ENCODE measurements at places on chromosomes 16 and 17.

DNA sequence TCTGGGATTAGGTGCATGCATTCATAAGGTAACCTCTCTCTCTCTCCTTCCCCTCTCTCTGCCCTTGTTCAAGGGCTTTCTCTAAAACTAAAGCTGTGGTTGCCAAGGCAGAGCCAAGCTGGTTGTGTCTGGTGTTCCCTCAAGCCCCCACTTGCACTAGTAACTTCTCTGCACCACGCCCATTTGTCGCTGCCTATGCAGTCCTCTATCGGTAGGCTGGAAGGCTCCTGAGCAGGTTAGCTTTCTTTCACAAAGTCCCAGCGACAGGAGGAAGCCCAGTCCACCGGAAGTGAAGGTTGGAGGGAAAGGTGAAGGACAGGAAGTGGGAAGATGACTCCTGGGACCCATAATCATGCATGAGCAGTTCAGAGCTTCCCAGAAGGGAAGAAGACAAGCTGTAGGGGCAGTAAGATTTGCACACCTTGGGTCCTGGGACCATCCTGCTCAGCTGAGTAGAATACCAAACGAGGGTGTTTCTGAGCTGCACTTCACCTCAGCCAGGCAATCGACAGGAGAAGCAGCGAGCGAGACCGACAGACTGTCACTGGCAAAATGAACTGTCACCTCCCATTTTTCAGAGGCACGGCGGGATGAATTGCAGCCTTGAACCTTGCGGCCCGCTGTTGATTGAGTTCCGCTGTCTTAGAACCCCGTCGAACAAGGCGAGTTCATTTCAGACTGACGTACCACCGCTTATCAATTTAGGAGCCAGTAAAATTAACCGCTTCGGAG is 14.7 kb upstream of the SKAP1 start:
- no peak for DNase-seq

DNA sequence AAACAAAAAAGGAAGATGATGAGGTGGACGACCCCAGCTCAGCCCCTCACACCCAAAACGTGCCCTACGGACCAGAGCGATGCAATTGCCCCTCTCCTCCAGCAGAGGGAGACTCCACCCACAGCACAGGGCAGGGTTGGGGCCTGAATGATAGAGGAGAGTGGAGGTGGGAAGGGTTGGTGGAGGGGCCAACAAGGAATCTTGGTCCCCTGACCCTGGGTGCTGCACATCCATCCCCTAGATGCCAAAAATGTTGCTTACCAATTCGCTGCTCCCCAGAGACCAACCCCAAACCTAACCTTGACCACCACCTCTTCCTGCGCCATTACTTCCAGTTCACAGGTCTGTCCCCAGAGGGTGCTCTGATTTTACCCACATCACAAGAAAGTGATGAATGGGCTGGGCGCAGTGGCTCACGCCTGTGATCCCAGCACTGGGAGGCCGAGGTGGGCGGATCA is 12.9 kb downstream of the P2RX5 start:
- peak; percentile 21 for DNase-seq

GRCh38 chr17:46121165-46121764 is 72.0 kb downstream of the KANSL1 start:
- no peak for DNase-seq

- DNase-seq = no peak
Observed at GRCh38 chr16:88888057-88888456, 21.6 kb upstream of the PABPN1L start.

DNA sequence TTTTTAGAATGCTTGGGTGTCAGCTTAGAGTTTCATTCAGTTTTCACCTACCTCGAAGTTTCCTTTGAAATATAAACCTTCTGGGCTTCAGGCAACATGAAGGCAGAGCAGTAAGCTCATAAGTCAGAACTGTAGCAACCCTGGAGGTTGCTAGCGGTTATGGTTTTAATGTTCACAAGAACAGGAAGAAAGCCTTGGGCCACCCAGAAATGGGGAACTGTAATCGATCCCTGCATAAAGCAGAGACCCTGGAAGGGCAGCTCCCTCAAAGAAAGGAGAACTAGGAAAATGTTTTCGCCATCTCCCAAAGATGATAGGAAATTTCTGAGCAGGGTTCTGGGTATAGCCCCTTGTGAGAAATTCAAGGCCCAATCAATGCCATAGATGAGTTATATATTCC is 47.8 kb upstream of the RASL10B start:
- no peak for DNase-seq

DNA sequence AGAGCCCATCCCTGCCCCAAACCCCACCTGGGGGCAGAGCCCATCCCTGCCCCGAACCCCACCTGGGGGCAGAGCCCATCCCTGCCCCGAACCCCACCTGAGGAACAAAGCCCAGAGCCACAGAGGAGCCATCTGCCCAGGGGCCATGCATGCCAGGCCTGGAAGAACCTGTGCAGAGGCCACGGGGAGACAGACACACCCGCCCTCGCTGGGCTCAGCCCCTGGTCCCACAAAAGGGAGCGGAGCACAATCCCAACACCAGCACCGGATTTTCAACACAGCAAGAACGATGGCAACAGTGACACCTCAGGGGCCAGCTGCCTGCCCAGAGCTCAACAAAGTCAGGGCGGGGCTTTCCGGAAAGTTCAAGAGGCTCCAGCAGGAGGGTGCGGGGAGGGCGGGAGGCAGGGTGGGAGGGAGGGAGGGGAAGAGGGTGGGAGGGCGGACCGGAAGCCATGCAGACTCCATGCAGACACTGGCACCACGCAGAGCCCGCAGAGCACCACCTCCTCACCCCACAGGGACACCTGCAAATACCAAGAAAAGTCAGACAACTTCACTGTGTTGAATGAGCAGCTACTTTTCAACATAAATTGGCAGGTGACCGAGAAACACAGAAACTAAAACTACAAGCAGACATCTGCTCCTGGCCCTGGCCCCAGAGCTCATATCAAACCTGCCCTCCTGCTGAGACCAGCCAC is 27.9 kb upstream of the C16orf95 start:
- DNase-seq = no peak

DNA sequence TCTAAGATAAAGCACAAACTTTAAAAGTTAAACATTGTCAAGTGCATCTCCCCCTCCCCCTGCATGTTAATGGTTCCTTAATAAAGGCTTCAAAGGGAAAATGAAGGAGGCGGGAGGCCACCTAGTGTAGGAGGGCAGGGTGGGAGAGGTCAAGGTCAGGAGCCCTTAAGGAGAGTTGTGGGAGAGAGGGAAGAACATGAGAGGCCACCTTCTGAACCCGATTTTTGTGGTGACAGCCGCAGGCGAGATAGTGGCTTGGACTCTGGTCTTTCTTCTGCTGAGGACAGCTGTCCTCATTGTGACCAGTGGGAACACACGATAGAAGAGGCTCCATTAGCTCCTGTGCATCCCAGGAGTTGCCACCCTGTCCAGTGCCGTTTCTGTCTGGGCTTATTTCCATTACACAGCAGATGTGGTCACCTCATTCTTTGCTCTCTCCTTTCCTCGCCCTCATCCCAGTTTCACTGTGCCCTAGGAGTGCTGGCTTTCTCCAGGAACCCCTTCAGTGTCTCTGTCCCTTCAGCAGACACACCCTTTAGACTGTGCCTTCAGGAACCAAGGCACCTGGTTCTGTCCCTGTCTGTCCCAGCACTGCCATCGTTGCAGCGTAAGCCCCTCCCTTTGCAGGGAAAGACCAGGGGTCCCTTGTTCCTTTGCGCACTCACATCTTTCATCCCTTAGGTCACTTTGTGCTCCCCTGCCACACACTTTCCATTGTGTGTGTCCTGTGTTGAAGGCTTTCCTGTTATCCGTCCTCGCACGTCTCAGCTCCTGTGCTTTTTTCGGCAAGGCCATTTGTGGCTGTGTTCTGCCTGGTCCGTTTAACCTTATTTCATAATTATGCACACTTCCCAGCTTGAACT is 7.5 kb downstream of the SEC14L1 start:
- no peak for DNase-seq

- peak; percentile 13 for DNase-seq
Observed at GRCh38 chr17:34314279-34314678, 5.0 kb upstream of the CCL8 start.

DNA sequence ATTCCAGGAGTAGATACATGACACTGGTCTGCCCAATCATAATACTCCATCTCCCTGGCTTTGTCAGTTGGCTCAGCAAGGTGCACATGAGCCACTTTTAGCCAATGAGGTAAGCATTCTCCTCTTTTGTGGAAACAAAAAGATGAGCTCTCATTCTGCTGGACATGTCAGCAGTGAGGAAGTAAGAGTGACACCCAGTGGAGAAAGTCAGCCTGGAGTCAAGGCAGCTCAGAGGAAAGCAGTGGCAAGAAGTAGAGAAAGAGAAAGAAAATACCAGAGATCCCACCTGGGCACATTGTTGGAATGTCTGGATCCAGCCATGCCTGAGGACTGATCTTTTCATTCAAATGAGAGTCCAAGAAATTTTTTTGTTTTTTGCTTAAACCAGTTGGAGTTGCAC is 496.9 kb upstream of the C16orf82 start:
- DNase-seq = no peak

- DNase-seq = peak; percentile 97
Observed at GRCh38 chr17:51046514-51047384, 73.9 kb downstream of the SPAG9 start.

DNA sequence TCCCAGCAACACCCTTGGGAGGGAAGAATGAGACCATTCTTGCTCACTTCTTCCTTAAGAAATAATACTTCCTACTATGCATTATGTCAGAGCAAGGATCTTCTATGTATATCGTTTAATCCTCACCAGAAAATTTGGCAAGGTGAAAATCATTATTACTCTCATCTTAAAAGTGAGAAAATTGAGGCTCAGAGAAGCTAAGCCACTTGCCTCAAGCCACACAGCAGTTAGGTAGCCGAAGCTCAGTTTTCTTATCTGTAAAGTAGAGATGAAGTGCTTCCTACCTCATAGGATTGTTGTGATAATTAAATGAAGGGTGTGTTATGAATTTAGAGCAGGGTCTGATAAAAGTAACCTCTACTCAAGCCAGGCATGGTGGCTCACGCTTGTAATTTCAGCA is 368.9 kb upstream of the ASIC2 start:
- DNase-seq = no peak

- DNase-seq = no peak
Observed at GRCh38 chr17:79211061-79211770, 136.6 kb downstream of the ENGASE start.

GRCh38 chr17:66345264-66345663 is 42.9 kb downstream of the PRKCA start:
- DNase-seq = no peak

GRCh38 chr16:89829630-89830437 is 1.6 kb downstream of the SPIRE2 start:
- DNase-seq = no peak

GRCh38 chr17:13480877-13481276 is 120.9 kb downstream of the HS3ST3A1 start:
- no peak for DNase-seq

DNA sequence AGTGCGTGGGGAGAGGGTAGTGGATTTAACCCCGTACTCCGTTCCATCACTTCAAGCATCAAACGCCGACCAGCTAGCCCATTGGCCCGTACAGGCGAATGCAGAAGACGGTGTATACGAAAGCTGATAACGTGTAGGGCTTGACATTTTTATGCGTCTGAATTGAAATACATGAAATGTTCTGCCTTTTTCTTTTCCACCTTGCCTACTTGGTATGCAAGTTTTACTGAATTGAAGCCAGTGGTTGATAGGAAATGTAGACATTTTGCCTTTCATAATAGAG is 834 bp upstream of the STAT3 start:
- no peak for DNase-seq

GRCh38 chr17:59332749-59333377 is 1.4 kb downstream of the YPEL2 start:
- DNase-seq = peak; percentile 41

DNA sequence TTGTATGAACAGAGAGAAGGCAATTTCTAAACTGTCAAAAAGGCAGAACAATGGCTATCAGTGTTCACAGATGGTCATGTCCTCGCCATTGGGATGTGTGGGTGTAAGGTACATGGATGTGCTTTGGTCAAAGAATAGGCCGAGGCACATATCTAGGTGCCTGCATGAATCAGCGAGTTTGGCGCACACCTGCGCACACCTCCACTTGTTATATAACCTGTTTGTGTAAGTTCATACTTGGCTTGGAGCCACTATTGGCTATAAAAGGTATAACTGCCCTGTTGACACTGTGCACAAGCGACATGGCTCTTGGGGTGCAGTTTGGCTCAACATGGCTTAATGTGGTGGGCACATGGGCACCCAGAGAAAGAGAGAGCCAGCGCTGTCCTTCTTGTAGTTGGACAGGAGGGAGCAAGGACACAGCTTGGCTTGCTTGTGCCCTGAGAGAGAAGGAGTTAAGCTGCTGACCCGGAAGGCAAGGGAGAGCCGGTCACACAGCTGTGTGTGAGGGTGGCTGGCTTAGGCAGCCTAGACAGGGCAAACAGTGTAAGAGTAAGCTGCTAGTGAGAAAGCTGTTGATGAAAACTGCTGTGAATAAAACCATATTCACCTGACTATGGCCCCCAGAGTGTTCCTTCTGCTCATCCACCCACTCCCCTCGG is 499.1 kb downstream of the KCNJ2 start:
- DNase-seq = no peak

- DNase-seq = peak; percentile 3
Observed at GRCh38 chr17:37553401-37553966, 55.7 kb downstream of the SYNRG start.

- DNase-seq = no peak
Observed at GRCh38 chr17:44402564-44403172, 13.2 kb upstream of the ITGA2B start.

GRCh38 chr16:89147085-89147817 is 24.3 kb upstream of the CDH15 start:
- DNase-seq = no peak

DNA sequence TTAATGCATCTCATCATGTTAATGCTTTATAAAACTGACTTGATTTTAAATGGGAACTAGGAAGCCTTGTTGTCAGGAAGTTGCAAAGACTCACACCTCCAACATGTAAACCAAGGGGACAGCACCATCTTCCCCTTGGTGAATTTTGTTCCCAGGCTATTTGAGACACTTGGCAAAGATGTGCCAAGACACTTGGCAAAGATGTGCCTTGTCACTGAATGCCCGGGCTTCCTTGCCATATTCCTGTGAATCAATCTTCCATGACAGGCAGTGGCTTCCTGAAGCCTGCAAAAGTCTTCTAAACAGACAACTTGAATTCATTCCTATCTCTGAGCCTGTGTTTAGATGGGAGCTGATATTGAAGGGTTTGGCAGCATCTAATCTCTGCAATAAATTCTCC is 465.4 kb upstream of the C16orf82 start:
- no peak for DNase-seq

Measured in LHCN-M2 (cell line).